Kasumi-1 (cell line): ENCODE measurements at places on chromosomes 5 and 9.

DNA sequence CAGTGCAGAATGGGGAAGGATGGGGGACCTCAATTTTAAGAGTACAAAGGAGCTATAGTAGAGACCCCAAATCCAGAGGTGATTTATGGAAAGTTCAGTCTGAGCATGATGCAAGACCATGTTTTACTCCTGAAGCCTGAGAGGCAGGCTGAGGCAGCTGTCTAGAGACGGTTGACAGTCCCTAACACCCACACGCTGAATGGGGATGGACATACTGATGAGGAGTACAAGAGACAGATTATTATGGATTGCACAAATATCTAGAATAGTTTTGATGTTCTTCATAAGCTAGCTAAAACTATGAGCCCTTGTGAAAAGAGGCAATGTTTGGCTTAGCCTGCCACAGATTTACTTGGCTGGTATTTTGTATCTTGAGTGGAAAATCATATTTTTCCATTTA, 64.5 kb downstream of the PRR16 start:
- DNase-seq, result no peak

DNA sequence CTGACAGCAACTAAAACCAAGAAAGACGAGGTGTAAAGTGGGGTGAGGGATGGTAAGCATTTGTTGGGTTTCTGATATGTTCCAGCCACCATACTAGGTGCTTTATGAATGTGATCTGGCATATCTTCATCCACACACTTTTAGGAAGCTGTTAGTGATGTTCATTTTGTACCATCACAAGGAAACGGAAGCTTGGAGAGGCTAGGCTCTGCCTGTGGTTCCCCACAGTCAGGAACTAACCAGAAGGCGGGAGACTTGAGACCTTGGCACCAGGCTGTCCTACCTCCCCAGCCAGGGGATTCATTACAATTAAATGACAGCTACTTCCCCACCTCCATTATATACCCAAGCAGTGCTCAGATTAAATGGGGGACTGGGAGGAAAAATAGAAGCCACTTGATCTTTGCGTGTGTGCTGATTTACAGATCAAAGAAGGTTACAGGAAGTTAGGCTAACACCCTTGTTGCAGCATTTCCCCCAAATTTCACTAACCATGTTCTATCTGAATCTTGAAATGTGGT, 43.0 kb downstream of the SFXN1 start:
- DNase-seq, result no peak

GRCh38 chr9:99637641-99638040, 184.0 kb upstream of the NR4A3 start:
- DNase-seq, result no peak

DNA sequence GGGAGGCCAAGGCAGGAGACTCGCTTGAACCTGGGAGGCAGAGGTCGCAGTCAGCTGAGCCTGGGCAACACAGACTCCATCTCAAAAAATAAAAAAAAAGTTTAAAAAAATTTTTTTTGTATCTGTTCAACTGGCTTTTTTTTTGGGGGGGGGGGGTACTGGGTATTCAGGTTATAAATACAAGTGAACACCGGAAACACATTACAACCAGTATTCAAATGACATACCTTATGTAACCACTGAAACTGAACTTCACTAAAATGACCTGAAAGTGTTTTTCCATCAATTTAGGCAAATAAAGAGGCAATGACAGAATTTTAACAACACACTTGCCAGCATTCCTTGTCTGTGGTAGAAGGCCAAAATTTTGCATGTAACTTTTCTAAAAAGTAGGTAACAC, 33.5 kb downstream of the STRBP start:
- no peak for DNase-seq

DNA sequence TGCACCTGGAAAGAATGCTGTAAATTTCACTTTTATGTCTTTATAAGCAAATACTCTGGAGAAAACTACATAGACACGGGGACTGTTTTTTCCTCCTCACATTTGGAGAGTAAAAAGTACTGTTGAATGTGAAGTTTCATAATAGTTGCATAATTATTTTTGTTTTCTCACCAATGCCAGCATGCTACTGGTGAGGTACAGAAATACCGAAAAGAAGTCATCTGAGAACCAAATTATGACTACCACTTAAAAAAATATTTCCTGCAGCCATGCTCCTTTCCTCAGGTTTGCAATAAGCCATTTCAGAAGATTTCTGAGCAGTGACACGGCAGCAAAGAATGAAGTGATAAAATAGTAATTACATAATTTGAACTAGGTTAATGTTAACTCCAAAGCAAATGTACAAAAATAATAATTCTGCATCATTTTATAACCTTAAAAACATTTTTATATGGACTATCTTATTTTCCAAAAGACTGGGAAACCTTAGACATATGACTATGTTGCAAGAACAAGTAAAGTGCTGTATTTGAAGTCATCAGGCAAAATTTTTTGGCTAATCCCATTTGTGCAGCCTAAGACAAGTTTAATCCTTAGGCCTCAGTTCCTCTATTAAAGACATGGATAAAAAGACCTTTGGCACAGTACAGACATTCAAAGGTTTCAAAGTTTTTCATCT, 144.7 kb downstream of the PCSK1 start:
- DNase-seq, result no peak

DNA sequence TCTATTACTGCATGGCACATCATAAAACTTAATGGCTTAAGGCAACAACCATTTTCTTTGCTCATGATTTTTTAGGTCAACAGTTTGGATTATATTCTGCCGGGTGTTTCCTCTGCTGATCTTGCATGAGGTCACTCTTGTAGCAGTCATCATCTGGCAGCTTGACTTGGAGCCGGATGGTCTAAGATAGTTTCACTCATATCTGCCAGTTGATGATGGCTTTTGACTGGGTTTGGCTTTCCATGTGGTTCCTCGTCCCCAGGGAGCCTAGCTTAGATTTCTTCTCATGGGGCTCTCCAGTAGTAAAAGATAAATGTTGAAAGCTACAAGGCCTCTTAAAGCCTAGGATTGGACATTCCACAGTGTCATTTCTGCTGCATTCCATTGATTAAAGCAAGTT, 27.4 kb downstream of the LNPEP start:
- DNase-seq, result no peak

- no peak for DNase-seq
Observed at GRCh38 chr9:133233681-133234432, 24.8 kb upstream of the OBP2B start.

- no peak for DNase-seq
Observed at GRCh38 chr5:169923988-169924387, 56.3 kb downstream of the INSYN2B start.

GRCh38 chr9:86242071-86242470, 17.4 kb downstream of the C9orf153 start:
- DNase-seq, result peak; percentile 48

DNA sequence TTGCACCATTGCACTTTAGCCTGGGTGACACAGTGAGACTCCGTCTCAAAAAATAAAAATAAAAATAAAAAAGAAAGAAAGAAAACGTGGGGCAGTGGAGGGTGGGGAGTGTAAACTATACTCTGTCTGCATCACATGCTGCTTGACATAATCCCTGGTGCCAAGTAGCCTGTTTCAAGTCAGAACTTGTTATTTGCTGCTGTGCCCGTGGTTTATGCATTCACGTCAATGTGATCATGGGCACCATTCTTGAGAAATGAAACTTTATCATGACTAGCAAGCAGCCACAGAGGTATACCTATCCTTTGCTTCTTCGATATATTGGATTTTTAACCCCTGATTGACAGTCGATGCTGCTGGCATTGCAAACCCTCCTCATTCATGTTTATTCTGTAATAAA, 4.1 kb upstream of the SMU1 start:
- no peak for DNase-seq

DNA sequence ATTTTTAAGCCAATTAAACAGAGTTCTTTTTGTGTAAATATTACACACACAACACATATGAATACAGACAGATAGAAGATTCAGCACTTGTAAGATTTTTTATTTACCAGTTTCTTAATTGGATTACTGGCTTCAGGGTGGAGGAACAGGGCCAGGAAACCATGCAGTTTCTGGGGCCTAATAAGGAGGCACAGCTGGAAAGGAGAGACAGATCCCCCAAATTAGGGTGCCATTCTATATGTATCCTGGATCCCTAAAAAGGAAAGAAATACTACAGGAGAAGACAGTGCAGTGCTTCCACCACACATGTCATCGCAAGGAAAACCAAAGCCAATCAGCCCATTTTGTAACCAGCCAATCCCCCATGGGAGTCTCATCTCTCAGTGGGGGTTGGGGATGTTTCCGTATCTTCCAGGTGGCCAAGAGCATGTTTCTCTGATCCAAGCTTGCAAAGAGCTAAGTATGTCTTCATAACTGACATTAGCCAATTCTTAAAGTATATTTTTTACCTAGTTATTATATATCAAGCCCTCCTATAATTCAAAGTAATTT, 15.8 kb upstream of the ABO start:
- DNase-seq, result no peak

DNA sequence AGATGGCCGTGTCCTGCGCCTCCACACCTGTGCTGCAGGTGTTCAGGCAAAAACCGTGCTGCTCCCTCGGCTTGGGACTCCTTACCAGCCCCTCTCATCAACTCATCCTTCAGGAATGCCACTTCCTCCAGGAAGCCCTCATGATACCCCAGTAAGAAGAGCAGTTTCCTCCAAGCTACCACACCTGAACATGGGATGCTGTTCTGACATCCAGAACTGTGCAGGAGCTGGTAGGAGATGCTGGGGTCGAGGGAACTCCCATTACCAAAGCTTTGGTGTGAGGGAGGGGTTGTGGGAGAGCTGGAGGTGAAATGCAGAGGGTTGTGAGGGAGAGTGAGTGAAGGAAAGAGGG, 18.9 kb downstream of the CARD19 start:
- DNase-seq, result no peak

- no peak for DNase-seq
Observed at GRCh38 chr5:5308319-5308718, 114.2 kb upstream of the ICE1 start.

GRCh38 chr5:131716650-131717049, 80.2 kb downstream of the FNIP1 start:
- DNase-seq, result no peak

- no peak for DNase-seq
Observed at GRCh38 chr5:165837286-165837685, 2331.9 kb downstream of the MAT2B start.

DNA sequence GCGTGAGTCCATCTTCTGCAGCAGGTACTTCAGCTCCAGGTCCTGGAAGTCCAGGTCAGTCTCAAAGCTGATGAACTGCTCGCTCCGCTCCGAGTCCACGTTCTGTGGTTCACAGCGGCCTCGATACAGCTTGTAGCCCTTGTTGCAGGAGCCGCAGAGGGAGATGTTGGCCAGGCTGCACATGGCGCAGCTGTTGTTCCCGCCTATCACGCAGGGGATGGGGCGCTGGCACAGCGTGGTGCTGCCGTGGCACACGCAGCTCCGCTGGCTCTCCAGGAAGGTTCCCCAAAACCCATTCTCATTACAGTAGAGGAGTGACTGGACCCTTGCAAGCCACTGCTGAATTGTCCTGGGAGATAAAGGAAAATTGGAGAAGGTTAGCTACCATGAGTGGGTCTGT, 201.4 kb downstream of the BRINP1 start:
- no peak for DNase-seq

- peak; percentile 62 for DNase-seq
Observed at GRCh38 chr5:59724482-59725391, 168.8 kb downstream of the PDE4D start.

- DNase-seq, result no peak
Observed at GRCh38 chr9:37943345-37944265, 39.7 kb upstream of the SLC25A51 start.

DNA sequence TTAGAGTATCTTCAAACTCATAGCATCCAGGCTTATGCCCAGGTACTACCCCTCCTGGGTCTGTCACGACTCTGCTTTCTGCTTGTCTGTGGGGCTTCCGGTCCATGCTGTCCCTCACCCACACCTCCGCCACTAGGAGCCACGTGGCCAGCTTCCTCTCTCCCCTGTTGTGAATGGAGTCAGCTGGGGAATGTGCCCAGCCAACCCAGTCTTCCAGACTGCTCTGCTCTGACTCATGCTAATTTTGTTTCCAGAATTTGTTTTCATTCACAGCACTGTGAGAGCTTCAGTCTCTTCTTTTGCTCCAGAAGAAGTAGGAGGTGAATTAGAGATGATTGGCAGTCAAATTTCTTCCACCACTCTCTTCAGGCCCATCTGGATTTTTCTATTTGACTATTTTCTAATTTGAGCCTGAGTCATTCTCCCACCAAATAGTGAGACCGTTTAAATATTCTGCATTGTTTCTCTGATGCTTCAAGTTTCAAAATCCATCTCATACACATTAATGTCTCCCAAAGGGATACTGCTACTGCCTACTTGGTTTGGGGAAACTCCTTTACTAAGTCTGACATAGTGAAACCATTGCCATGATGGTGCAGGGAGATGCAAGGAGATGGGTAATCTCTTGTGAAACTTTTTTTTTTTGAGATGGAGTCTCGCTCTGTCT, 424.1 kb upstream of the KIF2A start:
- DNase-seq, result no peak

DNA sequence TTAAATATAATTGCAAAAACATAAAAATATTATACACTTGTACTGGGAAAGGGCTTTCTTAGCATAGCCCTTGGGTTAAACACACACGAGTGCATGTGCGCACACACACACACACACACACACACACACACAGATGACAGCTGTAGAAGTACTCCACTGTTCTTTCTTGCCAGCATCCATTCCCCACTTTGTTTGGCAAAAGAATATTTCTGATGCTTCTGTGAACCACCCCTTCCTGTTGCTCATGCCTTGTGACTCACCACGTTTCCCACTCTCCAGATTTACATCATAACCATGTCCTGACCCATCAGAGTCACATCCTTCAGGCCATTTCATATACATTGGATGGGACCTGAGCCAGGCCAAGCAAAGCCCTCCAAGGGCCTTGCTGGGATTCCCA, 280.1 kb downstream of the DNAH5 start:
- no peak for DNase-seq

GRCh38 chr5:119341452-119342349, 14.1 kb upstream of the TNFAIP8 start:
- DNase-seq, result no peak

DNA sequence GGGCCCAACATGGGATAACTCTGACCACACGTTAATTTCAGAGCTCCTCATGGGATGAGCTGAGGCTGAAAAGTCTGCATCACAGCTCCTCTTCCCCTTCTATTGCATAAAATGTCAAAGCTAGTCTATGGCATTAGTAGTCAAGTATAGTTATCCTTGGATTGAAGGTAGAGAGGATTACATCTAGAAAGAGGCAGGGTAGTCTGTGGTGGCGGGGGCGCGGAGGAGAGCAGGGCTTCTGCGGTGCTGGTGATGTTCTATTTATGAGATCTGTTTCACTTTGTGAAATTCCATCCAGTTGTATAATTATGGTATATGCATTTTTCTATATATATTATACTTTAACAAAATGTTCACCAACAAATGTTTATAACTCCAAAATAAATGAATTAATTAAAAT, 329.5 kb upstream of the GRAMD2B start:
- no peak for DNase-seq

DNA sequence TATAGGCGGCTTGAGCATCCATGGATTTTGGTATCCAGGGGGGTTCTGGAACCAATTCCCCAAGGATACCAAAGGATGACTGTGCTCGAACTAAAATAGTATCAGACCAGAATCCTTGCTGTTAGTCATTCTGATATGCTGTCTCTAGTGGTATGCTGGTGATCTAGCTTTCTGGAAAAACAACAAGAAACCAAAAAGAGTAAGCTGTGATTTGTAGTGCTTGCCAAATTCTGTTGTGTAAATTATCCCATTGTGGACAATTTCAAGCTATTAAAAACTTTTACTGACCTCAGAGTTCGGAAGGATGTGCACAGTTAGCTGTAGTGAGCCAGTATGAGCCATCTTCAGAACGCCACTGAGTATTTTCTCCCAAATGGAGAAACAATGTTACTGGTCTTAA, 99.0 kb upstream of the FBN2 start:
- no peak for DNase-seq
